Fibroblast of the aortic adventitia (primary cell): ENCODE measurements at places on chromosomes 6 and 20. TPM values are rescaled to one million over a fixed set of nuclear protein-coding genes. Genes with fewer than 3 reads are reported as not detected.

GRCh38 chr6:41642960-41643898, 5.0 kb downstream of the MDFI start:
- no peak for DNase-seq

DNA sequence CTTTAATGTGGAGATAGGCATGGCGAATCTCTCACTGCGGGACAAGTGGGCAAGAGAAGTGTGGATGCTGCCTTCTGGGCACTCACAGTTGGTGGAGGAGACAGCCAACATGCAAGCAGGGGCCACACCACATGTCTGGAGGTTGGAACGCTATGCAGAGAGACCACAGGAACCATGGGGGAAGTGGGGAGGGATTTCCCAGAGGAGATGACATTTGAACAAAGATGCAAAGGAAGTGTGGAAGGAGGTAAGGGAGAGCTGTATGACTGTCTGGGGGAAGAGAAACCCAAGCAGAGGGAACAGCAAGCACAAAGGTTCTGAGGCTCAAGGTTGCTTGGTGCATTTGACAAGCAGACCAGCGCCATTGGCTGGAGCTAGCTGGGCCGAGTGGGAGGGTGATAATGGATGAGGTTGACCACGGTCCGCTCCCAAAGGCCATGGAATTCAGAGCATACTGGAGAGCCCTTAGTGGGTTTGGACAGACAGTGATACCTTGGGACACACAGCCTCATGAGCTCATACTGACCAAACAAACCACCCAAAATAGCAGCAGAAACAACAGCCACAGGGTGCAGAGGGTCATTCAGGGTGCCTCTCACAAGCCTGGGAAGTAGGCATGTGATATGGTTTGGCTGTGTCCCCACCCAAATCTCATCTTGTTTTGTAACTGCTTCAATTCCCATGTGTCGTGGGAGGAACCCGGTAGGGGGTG, 7.6 kb upstream of the FAM110A start:
- DNase-seq: no peak

DNA sequence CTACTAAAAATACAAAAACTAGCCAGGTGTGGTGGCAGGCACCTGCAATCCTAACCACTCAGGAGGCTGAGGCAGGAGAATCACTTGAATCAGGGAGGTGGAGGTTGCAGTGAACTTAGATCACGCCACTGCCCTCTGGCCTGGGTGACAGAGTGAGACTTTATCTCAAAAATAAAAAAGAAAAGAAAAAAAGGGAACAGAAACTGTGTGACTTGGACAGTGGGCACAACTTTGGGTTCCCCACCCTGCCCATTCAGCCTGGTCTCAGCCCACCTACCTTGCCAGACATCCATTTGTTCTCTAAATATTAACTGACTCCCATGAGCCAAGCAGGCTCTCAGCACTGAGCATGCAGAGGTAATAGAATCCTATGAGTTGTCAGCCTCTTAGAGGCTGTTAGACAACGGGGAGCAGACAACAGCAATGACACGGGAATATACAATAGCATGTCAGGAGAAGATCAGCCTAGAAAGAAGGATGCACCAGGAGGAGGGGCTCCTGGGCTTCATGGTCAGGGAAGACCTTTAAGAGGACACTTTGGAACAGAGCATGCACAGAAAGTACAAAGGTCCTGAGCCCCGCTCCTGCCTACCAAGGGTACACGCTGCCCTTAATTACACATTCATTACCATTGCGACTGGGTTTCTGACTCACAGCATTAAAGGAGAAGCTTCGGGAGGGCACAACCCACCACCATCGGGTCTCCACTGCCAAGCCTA, 20.0 kb downstream of the FAM209B start:
- DNase-seq: no peak

MTO1 gene
- total RNA-seq: 33.5 and 36.9 TPM in 2 replicates

RAMACL gene
- total RNA-seq: 2.4 and 2.5 TPM in 2 replicates

CRISP2 gene
- not detected in 2 replicates for total RNA-seq

PCMTD2 gene
- 33.8 and 159 TPM in 2 replicates for total RNA-seq
